ENCODE measurements at places on chromosomes 12 and 14.
A peak's percentile ranks its signal among the peaks of the same experiment; 100 is the strongest.

DNA sequence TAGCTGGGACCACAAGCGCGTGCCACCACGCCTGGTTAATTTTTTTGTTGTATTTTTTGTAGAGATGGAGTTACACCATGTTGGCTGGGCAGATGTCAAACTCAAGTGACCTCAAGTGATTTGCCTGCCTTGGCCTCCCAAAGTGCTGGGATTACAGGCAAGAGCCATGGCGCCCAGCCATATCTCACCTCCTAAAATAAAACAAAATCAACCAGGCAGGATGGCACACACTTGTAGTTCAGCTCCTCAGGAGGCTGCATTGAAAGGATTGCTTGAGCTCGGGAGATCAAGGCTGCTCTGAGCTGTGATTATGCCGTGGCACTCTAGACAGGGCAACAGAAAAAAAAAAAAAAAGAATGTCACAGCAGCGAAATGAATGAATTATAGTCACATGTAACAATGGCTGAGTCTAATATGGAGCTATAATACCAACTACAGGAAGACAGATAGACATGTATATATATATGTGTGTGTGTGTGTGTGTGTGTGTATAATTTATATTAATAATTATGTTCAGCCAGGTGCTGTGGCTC, 19.3 kb upstream of the TMEM120B start:
- H3K27ac ChIP-seq, result no peak overlapping the region
- H3K4me3 ChIP-seq, result no peak overlapping the region
- H3K4me1 ChIP-seq, result peaks cover 3% of the 10 kb centered on the region
- no peak for DNase-seq

DNA sequence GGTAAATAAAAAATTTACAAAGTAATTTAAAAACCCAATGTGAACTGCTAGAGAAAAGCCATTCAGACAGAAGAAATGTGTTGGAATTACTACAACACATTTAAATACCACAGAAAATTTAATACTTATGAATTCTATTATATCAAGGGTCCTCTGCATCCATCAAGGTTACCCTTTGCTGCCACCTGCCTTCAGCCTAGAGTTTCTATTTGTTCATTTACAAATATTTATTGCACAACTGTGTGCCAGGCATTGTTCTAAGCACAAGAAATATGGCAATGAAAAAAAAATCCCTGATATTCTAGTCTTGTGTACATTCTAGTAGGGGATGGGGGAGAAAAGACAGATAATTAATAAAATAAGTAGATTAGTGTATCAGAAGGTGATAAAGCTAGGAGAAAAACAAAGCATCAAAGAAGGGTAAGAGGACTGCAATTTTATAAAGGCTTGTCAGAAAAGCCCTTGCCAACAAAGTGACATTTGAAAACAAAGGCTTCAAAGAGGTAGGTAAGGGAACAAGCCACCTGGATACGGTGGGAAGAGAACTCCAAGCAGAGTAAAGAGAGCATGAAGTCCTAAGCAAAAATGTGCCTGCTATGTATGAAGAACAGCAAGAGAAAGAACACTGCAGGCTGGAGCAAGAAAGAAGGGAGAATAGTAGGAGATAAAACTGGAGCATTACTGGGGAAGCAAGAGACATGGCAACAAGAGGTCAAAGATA, 59.1 kb upstream of the SLC6A13 start:
- H3K4me3 ChIP-seq, result no peak overlapping the region
- H3K36me3 ChIP-seq, result peaks cover 51% of the 10 kb centered on the region
- no peak for DNase-seq
- no peaks in the 10 kb centered on the region for H3K4me1 ChIP-seq
- H3K27me3 ChIP-seq, result no peaks in the 10 kb centered on the region
- H3K27ac ChIP-seq, result no peak overlapping the region

- DNase-seq, result no peak
- H3K4me3 ChIP-seq, result peak overlapping the region; percentile 95
- no peaks in the 10 kb centered on the region for H3K27me3 ChIP-seq
Measured at GRCh38 chr14:39113685-39114072, 444 bp upstream of the GEMIN2 start.

DNA sequence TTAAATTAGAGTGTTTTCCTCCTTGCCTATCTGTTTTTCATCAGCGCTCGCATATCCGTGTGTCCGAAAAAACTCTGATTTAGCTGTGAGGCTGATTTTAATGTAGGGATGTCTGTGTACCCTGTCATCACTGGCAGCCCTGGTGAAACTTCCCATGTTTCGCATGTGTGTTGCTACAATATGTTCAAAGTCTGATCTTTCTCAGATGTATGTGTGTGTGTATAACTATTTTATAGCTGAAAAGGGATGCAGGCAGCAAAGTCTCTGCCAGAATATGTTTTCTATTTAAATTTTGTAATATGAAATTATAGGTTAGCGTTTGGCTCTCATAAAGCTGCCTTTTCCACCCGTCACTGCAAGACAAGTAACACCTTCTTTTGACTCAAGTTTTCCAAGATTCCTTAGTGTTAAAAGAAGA, 154.8 kb downstream of the TMTC2 start:
- H3K4me1 ChIP-seq, result peaks cover 11% of the 10 kb centered on the region
- no peak overlapping the region for H3K27ac ChIP-seq
- H3K36me3 ChIP-seq, result no peaks in the 10 kb centered on the region
- H3K4me3 ChIP-seq, result no peak overlapping the region

GRCh38 chr12:79275631-79276030, 411.1 kb downstream of the SYT1 start:
- no peaks in the 10 kb centered on the region for H3K27me3 ChIP-seq
- no peak overlapping the region for H3K4me3 ChIP-seq
- no peak for DNase-seq
- H3K27ac ChIP-seq, result no peak overlapping the region
- H3K36me3 ChIP-seq, result no peaks in the 10 kb centered on the region

DNA sequence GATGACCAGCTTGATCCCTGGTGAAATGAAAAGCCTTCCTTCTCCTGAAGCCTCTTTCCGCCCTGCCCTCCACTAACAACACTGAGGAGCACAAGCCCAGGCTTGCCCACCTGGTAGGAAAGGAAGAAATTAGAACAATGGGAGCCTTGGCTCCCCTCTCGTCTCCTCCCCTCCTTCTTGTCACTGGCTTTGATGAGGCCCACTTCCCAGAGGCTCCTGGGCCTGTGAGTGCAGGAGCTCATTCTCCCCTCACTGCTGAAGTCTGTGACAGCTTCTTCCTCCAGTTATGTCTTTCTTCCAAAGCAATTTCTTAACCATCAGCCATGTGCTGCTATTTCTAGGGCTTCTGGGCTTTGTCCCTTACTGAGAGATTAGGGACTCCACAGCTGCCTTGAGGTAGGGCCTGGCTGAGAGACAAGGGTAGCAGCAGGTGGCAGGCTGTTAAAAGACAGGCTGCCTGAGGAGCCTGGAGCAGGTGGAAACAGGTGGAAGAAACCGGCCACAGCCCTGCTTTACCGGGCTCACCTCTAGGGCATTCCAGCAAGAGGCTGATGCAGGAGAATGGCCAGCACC, 53.6 kb upstream of the SRSF5 start:
- peak overlapping the region; percentile 97 for H3K27ac ChIP-seq
- peaks cover 72% of the 10 kb centered on the region for H3K4me1 ChIP-seq
- H3K27me3 ChIP-seq, result no peaks in the 10 kb centered on the region
- DNase-seq, result peak; percentile 75

DNA sequence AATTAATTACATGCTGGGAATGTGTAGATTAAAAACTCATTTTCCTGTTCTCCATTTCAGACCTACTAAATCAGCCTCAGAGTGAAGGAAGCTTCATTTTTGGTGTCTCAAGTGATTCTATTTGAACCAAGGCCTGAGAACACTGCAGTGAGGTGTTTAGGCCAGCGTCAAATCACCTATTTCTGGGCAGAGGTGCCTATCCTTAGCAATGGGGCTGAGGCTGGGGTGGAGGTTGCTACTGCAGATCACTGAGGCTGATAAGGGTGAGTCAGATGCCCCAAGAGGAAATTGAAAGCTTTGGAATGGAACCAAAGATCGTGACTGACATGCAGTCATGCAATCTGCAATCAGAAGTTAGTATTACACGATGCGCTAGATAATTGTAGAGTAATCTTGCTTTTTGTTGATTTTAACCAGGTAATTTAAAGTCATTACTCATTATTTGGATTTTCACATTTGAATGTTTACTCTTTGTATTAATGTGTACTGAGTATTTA, 4.4 kb downstream of the TXNRD1 start:
- peaks cover 7% of the 10 kb centered on the region for H3K4me1 ChIP-seq
- H3K4me3 ChIP-seq, result no peak overlapping the region
- DNase-seq, result no peak
- no peaks in the 10 kb centered on the region for H3K36me3 ChIP-seq
- no peak overlapping the region for H3K27ac ChIP-seq

- H3K27ac ChIP-seq, result 0 out of 2 replicates have a peak overlapping the region, but pooled peaks have one; percentile 12
- H3K4me1 ChIP-seq, result peaks cover 27% of the 10 kb centered on the region
- no peak for DNase-seq
- no peaks in the 10 kb centered on the region for H3K27me3 ChIP-seq
Measured at GRCh38 chr12:63929426-63929825, 84.9 kb downstream of the SRGAP1 start.

- H3K27ac ChIP-seq, result peak overlapping the region; percentile 51
- H3K4me3 ChIP-seq, result no peak overlapping the region
- no peaks in the 10 kb centered on the region for H3K36me3 ChIP-seq
- DNase-seq, result no peak
- peaks cover 41% of the 10 kb centered on the region for H3K4me1 ChIP-seq
Measured at GRCh38 chr12:14959463-14959862, 1.9 kb downstream of the ARHGDIB start.

DNA sequence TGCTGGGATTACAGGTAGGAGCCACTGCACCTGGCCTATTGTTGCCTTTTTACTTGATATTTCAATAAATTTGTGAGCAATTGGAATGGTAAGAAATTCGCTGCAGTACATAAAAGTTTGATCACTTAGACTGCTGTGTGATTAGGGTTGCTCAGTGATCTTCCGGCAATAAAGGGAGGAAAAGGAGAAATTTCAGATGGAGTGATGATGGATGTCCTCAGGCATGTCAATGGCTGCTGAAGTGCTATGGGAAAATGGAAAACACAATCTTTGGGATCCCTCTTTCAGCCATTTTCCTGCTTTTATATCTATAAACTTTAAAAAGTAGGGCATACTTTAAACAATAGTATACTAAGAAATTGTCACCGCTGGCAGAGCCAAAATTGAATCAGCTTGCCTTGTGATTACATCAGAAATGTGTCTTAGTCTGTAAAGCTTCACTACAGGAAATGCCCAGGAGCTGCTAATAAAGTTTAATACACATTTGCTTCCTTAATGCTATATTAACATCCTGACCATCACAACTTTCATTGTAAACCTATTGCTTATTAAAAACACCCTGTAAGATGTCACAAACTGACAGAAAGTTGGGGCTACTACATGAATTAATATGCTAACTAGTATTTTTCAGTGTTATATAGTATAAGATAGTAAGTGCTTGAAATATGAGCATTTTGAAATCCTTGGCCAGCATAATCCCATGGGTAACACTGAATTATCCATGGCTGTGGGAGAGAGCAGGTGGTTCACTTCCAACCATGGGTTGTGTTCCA, 13.7 kb upstream of the FBXL14 start:
- peaks cover 38% of the 10 kb centered on the region for H3K27me3 ChIP-seq
- no peak for DNase-seq
- H3K27ac ChIP-seq, result no peak overlapping the region
- H3K4me1 ChIP-seq, result peaks cover 12% of the 10 kb centered on the region

DNA sequence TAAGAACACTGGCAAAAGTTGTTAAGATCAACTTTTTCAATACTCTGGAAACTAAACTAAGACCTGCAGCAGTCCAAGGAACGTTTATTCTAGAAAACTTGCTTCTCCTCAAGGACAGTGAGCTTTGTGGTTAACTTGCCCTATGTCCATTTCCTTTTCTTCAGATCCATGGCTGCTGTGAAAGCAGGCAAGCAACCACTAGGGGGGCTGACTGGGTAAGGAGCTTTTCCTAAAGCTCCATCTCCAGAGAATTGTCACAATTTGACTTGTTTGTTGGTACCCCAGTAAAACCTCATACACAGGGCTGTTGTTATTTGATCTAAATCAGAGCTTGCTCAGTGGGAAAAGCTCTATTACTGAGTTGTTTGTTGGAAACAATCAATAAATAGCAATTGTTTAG, 10.1 kb upstream of the RPL10L start:
- H3K36me3 ChIP-seq, result peaks cover 24% of the 10 kb centered on the region
- H3K4me1 ChIP-seq, result no peaks in the 10 kb centered on the region
- no peaks in the 10 kb centered on the region for H3K27me3 ChIP-seq
- no peak overlapping the region for H3K27ac ChIP-seq
- H3K4me3 ChIP-seq, result no peak overlapping the region
- DNase-seq, result peak; percentile 23

- H3K27ac ChIP-seq, result no peak overlapping the region
- H3K27me3 ChIP-seq, result peaks cover 6% of the 10 kb centered on the region
- DNase-seq, result no peak
Measured at GRCh38 chr12:126718365-126718764, 1548.6 kb upstream of the TMEM132C start.

GRCh38 chr14:50233166-50233950, 2.0 kb upstream of the SOS2 start:
- H3K27me3 ChIP-seq, result no peaks in the 10 kb centered on the region
- H3K27ac ChIP-seq, result no peak overlapping the region
- H3K36me3 ChIP-seq, result peaks cover 6% of the 10 kb centered on the region
- peaks cover 18% of the 10 kb centered on the region for H3K4me1 ChIP-seq
- no peak overlapping the region for H3K4me3 ChIP-seq

DNA sequence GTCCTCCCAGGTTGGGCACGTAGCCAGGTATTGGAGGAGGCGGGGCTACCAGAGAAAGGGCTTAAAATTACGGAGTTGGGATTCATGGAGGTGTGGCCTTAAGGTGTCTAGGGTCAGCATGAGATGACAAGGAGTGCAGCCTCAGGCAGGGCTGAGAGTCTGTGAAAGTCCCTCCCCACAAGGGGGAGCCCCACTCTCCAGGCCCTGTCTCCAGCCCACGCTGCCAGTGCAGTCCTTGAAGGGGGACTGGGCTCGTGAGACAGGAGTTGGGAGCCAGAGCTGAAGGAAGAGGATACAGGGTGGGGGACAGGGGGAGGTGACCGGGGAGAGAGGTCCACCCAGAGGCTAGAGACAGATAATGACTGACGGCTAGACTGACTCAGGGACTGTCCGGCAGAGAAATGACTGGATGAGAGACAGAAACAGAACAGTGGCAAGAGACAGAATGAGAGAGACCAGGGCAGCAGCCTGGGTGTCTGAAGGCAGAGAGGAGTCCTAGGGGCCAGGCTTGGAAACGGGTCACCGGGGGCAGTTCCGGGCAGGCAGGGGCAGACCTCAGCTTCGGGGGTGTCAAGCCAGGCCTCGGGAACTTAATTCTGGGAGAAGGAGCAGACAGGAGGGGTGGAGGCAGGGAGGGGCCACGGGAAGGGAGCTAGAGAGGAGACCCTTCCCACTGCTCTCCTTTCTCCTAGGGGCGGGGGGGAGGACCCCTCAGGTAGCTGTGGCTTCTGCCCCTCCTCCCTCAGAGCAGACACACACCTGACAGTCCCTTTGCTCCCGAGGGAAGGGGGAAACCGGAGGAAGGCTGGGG, 970 bp downstream of the CDH24 start:
- H3K36me3 ChIP-seq, result peaks cover 20% of the 10 kb centered on the region
- peak; percentile 81 for DNase-seq
- peak overlapping the region; percentile 71 for H3K4me3 ChIP-seq
- no peak overlapping the region for H3K27ac ChIP-seq
- H3K4me1 ChIP-seq, result peaks cover 16% of the 10 kb centered on the region

DNA sequence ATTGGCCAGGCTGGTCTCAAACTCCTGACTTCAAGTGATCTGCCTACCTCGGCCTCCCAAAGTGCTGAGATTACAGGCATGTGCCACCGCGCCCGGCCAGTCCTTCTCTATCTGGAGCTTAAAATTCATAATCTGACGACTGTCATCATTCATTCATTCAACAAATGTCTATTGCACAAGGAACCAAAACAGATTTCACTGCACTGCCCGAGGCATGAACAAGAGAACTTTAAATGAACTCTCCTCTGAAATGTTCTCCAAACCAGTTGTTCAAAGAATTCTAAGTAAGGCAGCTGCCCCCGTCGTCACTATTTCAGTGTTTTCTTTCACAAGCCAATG, 44.8 kb upstream of the METAP2 start:
- no peak for DNase-seq
- H3K36me3 ChIP-seq, result no peaks in the 10 kb centered on the region
- no peak overlapping the region for H3K27ac ChIP-seq
- no peak overlapping the region for H3K4me3 ChIP-seq
- peaks cover 5% of the 10 kb centered on the region for H3K4me1 ChIP-seq
